ENCODE measurements at places on chromosomes 2 and 18. TPM values are rescaled to one million over a fixed set of nuclear protein-coding genes. Genes with fewer than 3 reads are reported as not detected.
A peak's percentile ranks its signal among the peaks of the same experiment; 100 is the strongest.

- H3K36me3 ChIP-seq, result peaks cover 5% of the 10 kb centered on the region
- DNase-seq, result no peak
- H3K27me3 ChIP-seq, result no peaks in the 10 kb centered on the region
- no peak overlapping the region for H3K27ac ChIP-seq
- H3K4me3 ChIP-seq, result no peak overlapping the region
Observed at GRCh38 chr2:73103018-73103542, 9.7 kb downstream of the RAB11FIP5 start.

DNA sequence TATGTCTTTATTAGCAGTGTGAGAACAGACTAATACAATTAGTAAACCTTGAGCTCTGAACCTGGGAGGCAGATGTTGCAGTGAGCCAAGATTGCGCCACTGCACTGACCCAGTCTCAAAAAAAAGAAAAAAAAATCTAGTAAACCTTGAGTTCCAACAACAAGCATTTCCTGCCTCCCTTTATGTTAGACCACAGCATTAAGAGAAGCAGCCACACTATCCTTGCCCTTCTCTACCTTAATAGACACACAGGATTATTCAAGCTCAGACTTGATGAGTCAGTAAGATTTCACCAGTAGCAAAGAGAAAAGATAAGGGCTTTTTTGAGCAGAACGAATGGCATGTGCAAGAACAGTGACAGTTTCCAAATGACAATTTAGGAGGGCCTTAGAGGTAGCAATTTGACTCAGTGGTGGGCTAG is 18.0 kb upstream of the GLS start:
- H3K27me3 ChIP-seq, result no peaks in the 10 kb centered on the region
- H3K4me3 ChIP-seq, result no peak overlapping the region
- no peak overlapping the region for H3K27ac ChIP-seq
- no peak for DNase-seq

DNA sequence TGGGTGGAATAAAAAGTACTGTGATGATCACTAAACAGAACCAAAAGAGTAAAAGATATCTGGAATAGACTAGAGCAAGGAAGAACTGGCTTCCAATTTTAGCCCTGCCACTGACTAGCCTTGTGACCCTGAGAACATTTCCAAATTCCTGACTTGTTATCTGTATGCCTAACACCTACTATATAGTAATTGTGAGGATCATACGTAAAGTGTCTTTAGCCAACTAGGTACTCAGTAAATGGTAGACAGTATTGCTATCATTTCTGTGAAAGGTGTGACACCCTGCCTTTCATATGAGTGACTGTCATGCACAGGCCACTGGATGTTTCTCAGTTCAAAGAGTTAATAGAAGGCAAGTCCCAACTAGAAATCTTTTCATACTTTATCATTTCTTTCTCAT is 29.8 kb downstream of the CYTIP start:
- no peak overlapping the region for H3K27ac ChIP-seq
- no peak for DNase-seq
- no peaks in the 10 kb centered on the region for H3K4me1 ChIP-seq
- no peak overlapping the region for H3K4me3 ChIP-seq
- no peaks in the 10 kb centered on the region for H3K36me3 ChIP-seq

DNA sequence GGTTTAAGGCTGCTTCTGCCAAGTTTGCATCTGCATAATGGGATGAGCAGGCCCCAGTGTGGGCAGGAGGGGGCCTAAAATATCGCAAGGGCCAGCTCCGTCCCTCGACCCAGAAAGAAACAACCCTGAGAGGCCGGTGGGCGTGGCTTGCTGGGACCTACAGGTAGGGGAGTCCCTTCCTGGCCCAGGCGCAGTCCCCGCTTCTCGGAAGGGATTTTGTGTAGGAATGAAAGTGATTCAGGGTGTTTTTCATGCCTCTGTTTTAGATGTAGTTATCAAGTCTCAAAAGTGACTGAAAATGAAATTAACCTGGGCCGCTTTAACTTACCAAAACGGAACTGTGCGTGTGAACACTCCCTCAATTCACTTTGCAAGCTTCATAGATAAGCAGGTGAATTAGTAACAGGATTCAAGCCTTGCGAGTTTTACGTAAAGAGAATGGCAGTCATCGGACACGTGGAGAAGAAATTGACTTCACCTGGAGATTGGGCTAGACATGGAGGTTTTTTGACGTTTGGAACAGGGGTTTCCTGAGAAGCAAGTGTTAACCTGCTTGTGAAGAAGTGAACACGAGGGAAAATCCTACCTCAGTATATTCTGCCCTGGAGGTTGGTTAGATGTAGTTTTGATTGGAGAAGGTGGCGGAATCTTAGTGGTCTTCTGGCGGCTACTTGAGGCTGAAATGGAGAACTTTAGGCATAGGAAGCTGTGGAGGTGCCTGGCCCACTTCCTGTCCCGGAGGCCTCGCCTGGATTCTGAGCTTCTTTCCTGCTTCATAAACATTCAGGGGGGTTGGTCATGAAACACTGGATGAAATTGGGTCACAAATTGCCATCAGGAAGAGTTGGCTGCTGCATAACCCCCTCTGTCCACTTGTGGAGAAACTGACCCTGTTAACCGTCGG is 1.7 kb downstream of the NCK2 start:
- H3K4me1 ChIP-seq, result peaks cover 21% of the 10 kb centered on the region
- H3K27me3 ChIP-seq, result no peaks in the 10 kb centered on the region
- peak overlapping the region; percentile 64 for H3K4me3 ChIP-seq
- no peak for DNase-seq
- peak overlapping the region; percentile 11 for H3K27ac ChIP-seq

The SUPT7L gene
- total RNA-seq, result 49.7 TPM

DNA sequence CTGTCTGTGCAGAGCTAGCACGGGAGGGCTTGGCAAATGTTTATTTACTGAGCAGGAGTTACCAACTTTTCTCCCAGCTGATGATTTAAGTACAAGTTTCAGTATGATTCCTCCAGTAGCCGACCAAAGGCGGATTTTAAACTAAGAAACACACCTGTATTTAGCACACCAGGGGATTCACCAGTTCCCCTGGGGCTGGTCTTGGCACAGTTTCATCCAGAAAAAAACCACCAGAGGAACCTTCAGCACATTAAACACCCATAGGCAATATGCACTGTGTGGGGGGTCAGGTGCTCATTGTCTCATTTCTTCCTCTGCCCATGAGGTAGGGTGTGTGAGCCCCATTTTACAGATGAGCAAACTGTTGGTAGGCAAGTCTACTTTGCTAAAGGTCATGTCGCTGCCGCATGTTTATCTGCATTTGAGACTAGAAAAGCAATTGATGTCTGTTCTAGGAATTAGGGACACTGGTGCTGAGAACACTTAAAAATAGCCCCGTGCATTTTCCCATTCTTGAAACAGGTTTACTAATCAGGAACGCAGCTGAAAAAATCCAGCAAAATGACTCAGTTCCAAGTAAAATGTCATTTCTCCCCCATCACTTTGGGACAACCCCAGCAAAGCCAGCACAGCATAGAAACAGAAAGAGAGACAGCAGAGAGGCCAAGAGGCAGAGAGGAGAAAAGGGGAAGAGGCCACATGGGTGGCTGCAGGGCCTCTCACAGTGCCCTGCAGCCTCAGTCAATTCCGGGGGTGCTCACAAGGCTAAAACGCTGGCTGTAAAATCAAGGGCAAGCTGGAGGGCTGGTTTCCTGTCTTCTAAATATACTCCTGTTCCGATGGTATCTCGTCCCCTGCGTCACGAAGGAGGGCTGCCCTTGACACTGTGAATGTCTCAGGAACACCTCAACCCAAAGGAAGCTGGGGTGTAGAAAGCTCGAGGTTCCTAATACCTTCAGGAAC is 166.8 kb upstream of the ID2 start:
- H3K27ac ChIP-seq, result no peak overlapping the region
- no peaks in the 10 kb centered on the region for H3K27me3 ChIP-seq

GRCh38 chr2:179355881-179356280 is 91.2 kb upstream of the SESTD1 start:
- H3K4me1 ChIP-seq, result no peaks in the 10 kb centered on the region
- H3K27me3 ChIP-seq, result no peaks in the 10 kb centered on the region
- H3K4me3 ChIP-seq, result no peak overlapping the region
- H3K27ac ChIP-seq, result no peak overlapping the region
- H3K36me3 ChIP-seq, result no peaks in the 10 kb centered on the region

DNA sequence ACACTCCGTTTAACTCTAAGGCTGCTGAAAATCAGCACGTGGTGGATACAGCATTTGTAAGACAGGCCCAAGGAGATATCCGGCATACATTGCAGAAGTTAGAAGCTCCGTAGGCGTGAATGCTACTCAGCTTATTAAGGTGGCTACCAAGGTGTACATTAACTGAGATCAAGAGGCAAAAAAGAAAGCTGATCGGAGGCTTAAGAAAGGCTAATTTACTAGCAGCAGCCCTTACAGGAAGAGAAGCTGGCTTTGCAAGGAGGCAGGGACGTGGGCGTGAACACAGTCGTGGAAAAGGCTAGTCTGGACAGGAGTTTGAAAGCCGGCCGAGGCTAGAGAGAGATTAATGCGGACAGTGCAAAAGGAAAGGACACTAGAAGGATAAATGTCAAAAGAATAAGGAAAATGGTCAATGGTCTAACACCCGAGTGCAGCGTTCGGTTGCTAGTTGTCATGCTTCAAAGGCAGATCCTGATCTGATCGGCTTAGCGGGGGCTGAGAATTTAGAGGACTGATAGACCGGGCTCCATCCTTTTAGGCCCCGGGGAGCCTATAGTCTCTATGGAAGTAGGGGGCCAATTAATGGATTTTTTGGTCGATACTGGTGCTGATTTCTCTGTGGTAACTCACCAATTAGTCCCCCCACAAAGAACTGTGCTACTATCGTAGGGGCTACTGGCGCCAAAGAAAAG is 45.6 kb upstream of the SELENOI start:
- H3K4me3 ChIP-seq, result peak overlapping the region; percentile 69
- peak overlapping the region; percentile 86 for H3K27ac ChIP-seq
- peaks cover 3% of the 10 kb centered on the region for H3K27me3 ChIP-seq
- peaks cover 16% of the 10 kb centered on the region for H3K4me1 ChIP-seq

DNA sequence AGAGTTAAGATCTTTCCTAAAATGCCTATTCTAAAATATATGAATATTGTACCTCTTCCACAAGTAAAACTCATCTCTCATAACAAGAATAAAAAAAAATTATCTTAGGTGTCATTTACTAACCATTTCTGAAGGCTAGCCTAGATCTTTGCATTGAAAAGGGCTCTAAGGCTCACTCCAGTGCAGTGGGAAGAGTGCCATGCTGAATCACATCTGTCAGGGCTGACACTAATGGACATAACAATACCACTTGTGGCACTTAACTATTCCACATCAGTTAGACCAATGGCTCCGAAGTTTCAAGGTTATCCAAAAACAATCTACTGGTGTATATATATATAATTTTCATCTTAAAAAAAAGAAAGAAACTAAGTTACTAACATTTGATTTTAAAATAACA is 130.2 kb downstream of the EXOC6B start:
- no peak overlapping the region for H3K4me3 ChIP-seq
- DNase-seq, result no peak
- no peaks in the 10 kb centered on the region for H3K36me3 ChIP-seq
- no peak overlapping the region for H3K27ac ChIP-seq
- H3K4me1 ChIP-seq, result peaks cover 4% of the 10 kb centered on the region

The SLC8A1 gene
- total RNA-seq, result 83.2 TPM

DNA sequence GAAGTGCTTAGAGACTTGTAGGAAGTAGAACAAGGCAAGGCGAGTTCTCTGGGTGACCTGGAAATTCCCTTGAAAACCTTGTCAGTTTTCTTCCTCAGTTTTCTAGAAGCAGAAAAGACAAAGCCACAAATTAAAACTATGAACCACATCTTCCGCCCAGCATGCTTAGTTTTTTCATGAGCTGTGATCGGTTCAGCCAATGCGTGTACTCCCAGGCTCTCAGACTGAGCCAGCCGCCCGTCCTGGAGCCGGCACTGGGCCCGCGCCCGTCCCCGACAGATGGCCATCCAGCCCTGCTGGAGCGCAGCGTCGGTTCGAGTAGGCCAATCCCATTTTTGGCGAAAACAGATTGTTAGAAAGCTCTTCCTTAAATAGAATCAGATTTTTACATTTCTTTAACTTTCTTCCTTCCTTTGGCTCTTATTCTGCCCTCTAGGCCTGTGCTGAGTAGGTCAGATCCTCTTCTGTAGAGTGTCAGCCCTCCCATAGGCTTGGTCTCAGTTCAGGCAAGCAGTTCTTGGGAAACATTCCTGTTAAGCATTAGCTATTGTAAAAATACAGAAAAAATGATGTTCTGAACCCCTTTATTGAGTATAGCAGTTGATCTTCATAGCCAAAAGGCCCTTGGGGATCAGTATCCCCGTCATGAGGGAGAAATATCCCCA is 112.5 kb downstream of the NCK2 start:
- no peaks in the 10 kb centered on the region for H3K27me3 ChIP-seq
- DNase-seq, result no peak
- no peak overlapping the region for H3K4me3 ChIP-seq
- H3K36me3 ChIP-seq, result peaks cover 7% of the 10 kb centered on the region

GRCh38 chr2:230640540-230641011 is 72.1 kb upstream of the CAB39 start:
- H3K36me3 ChIP-seq, result no peaks in the 10 kb centered on the region
- DNase-seq, result no peak
- H3K27me3 ChIP-seq, result no peaks in the 10 kb centered on the region
- no peak overlapping the region for H3K27ac ChIP-seq
- H3K4me3 ChIP-seq, result no peak overlapping the region
- no peaks in the 10 kb centered on the region for H3K4me1 ChIP-seq

DNA sequence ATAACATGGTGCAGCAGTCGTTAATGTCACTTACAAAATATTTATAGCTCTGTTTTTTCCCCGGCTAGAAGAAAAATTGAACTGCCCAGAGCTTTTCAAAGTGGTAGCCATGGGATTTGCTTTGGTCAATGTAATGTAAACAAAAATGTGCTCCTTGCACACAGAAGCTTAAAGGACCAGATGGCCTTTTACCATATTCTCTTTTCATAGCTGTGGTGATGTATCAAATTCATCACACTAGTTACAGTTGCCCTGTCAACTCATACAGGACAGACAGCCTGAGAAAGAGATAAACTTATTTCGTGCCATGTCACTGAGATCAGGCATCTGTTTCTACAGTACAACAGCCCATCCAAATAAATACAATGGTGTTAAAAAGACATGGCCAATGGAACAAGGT is 368.1 kb upstream of the CDH19 start:
- no peaks in the 10 kb centered on the region for H3K4me1 ChIP-seq
- DNase-seq, result peak; percentile 57
- no peak overlapping the region for H3K27ac ChIP-seq
- no peaks in the 10 kb centered on the region for H3K27me3 ChIP-seq

DNA sequence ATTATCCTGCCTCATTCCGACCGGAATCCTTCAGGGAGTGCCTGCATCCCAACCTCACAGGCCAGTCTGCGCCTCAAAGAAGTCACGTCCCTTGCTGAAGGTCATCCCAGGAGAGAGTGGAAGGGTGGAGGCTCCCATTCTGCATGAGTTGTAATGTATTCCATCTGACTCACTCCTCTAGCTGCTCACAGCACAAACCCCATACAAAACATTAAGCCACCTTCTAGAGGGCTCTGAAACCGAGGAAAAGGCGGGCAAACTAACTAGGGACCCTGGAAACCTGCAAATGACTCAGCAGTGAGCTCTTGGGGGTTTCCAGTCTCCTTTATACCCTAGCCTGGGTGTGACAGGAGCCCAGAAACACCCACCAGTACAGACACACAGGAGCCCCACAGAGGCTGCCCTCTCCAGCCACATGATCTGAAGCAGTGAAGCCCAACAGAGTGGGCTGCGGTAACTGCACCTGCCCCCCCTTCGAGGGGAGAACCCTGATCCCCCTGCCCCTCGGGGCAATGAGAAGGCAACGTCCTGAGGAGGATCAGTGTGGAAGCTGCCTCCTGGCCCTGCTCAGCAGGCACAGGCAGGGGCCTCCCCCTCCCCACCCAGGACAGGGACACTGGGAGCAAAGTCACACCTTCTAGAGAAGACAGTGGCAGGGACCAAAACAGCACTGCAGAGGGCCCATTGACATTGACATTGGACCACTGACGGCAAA is 69.3 kb upstream of the SNTG2 start:
- no peak overlapping the region for H3K27ac ChIP-seq
- peaks cover 10% of the 10 kb centered on the region for H3K27me3 ChIP-seq
- no peak overlapping the region for H3K4me3 ChIP-seq
- H3K4me1 ChIP-seq, result peaks cover 2% of the 10 kb centered on the region
- no peaks in the 10 kb centered on the region for H3K36me3 ChIP-seq
